ENCODE measurements at places on chromosomes 6 and 20. TPM values are rescaled to one million over a fixed set of nuclear protein-coding genes. Genes with fewer than 3 reads are reported as not detected.
A peak's percentile ranks its signal among the peaks of the same experiment; 100 is the strongest.

DNA sequence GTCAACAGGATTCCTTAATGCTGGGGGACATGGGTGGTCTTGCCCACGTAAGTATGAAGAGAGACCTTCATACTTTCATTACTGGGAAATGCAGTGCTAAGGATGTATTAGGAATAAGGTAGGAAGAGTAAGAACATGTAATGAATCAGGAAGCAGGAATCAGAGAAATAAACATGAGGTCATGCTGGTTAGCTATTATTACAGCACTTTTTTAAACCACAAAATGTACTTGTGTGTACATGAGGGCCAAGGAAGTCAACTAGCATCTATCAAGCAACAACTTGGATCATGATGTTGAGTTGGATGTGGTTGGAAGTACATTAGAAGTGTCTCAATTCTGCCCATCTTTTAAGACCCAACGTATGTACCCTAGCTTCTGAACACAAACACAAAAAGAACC lies 63.5 kb upstream of the E2F3 start:
- no peak for DNase-seq

- no peak for DNase-seq
Measured at GRCh38 chr20:4886771-4887527, 114.4 kb downstream of the SLC23A2 start.

Gene OGFR
- 33.7 TPM for polyA plus RNA-seq

DNA sequence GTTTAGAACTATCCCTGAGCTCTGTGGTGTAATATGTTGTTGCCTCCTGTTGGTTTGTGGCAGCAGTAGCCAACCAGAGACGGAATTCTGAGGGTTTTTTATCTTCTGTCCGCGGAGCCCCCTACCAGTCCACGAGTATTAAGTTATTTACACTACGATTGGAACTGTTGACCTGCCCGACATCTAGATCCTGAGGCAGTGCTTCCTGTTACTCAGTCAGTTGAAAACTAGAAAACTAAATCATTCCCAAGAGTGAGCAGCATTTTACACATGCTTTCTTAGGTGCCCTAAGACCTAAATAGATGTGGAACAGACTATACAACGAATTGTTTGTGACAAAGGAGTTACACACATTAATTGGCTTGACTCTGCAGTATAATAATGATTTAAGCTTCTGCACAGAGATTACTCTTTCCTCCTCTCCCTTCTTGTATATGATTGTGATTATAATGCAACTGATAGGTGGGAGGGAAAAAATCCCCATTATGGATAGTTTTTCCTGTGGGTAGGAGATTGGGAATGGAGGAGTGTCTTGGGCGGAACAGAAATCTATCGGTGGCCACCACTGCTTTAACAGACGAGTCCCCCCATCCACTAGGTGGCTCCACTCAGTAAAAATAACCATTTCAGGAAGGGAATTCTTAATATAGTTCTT lies 1.7 kb downstream of the LOC128125822 start:
- peak; percentile 69 for DNase-seq

Gene MMP24
- 10.7 TPM for polyA plus RNA-seq

- no peak for DNase-seq
Measured at GRCh38 chr6:139278190-139278589, 13.6 kb downstream of the TXLNB start.

DNA sequence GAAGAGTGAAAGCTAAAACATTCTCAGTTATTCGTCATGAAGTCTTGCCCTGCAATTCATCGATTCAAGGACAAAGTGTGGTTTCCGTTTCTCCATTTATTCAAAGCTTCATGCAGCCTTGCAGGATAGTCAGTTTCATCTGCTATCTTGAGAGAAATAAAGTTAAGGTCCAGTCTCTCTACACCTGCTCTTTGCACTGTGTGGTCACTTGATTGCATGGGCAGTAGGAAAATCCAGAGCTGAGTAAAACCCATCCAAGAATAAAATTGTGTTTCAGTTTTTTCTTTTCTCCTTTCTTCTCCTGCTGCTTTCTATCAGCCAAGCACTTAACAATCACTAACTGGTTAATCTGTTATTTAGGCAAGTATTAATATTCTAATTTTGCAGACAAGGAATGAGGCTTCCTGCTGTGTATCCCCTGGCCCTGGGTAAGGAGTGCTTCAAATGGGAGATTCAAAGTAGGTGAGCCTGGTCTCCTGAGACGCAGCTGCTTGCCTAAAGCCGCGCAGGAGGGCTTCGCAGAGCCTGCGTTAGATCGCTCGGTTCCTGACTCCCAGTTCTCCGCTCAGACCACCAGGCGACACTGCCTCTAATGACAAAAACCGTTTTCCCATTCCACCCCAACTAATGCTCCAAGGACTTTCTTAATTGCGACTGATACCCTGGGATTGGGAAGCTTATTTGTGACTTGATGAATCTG lies 808.3 kb downstream of the TFAP2A start:
- no peak for DNase-seq

DNA sequence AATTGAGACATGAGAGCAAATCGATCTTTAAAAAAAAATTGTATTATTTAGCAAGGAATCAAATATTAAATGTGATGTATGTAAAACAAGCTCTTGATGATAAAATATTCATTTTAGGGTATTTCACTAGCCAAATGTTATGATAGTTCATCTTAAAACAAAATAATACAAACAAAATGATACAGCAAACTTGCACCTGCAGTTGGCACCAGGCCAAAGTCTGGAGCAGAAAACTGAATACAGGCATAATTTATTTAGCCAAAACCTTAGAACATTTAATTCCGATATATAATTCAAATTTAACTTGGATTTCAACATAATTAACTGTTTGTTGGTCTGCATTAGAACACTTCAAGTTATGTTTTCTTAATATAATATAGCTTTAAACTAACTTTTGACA lies 60.9 kb downstream of the EPHA7 start:
- DNase-seq = no peak

Gene CRISP2
- polyA plus RNA-seq = 1.5 TPM

Gene TINAG
- polyA plus RNA-seq = 73.0 TPM

Gene XKR7
- polyA plus RNA-seq = not detected

- no peak for DNase-seq
Measured at GRCh38 chr6:45470131-45470738, 92.5 kb upstream of the SUPT3H start.

Gene SLC22A7
- polyA plus RNA-seq = 34.8 TPM

DNA sequence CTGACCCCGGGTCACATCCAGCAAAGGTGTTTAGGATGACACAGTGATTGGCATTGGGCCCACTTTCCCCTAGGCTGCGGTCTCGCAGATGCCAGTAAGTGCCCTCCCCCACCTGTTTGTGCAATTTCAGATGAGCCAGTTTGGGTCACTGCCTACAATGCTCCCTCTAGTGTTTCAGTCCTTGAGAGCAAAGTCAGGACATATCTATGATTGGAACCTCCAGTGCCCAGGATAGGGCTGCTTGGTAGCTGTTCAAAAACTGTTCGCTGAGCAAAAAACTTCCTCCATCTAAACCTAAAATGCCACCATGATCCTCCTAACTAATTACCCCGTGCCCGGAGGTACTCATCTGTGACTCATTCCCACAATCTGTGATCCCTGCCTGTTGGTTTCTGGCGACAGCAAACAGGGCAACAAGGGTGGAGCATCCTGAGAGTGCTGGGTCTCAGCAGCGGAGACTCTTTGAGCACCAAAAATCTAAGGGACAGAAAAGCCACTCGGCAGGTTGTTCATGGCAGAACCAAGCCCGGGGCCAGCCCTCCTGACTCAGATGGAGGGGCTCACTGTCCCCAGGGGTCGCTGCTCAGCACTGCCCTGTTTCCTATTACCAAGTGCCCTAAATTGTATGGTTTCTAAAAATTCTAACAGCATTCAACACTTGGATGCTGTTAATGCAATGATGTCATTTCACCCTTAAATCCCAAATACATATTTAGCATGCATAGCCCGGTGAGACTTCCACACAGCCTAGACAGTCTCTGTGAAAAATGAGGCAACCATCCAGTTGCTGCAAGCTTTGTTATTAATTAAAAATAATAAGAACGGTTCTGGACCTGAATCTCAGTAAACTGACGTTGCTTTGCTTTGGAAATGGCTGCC lies 5.0 kb downstream of the VSX1 start:
- no peak for DNase-seq

DNA sequence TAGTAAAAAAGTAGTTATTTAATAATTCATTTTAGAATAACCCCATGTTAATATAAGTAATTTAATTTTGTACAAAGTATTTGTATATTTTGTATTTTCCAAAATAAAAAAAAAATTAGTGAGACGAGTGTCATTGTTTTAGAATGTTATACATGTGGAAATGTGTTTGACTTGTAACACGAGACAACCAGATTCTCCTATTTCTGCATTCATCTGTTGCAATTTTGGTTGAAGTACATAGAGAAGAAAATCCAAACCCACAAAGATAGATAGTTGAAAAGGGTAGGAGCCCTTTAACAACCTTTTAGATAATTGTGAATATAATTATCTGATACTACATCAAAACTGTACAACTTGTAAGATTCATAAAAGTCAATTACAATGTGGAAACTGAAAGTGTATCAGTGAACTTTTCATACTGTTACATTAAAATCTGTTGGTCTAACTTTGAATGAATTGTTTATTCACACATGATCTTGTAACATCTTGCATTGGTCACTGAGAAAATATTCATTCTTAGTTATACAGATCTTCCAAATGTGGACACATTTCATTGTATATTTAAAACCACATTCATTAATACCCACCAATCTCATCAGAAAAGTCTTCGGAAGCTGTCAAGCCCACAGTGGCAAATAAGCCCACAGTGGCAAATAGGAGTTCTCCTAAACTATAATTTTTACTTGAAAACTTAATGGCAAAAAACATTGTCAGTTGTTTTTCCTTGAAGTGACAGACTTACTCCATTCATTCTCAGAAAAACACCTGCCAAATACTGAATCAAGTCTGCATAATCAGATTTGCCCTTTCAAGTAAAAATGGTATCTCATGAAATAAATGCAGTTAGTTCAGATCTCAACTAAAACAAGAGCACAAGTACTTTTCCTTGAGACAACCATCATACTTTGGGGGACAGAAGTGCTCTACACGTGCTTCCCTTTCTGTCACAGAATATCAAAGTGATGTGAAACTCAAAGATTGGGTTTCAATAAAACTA lies 52.8 kb downstream of the FKBP5 start:
- no peak for DNase-seq

DNA sequence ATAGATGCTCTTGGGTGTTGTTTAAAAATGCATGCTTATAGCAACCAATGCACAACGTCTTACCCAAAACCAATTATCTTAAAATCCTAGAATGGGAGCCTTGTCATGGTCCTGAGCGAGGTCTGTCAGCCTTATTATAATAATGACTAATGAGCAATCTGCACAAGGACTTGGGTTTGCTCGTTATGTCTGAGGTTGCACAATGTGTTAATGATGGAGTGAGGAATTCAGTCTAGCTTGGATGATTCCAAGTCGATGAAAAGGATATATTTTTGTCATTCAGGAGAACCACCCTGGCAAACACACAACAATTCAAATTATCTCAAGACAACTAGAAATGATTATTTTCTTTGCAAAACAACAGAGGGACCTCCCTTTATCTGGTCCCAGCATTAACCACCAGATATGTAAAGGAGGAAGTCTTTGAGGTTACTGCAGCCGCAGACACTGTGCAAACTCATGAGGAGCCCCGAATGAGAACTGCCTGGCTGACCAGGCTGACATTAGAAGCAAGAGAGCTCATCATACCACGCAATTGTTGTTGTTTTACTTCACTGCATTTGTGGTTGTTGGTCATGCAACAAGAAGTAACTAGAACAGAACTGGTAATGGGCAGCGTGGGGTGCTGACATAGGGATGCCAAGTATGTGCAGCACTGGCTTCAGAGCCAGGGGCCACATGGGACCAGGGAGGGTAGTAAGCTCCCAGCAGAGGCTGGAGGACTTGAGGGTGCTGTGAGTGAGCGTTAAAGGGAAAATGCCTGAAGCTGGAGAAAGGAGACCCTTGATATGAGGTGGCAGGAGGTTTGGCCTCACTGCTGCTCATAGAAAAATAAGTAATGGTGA lies 488.3 kb downstream of the CDH26 start:
- DNase-seq = no peak

- no peak for DNase-seq
Measured at GRCh38 chr20:19254956-19255355, 42.5 kb downstream of the SLC24A3 start.

- no peak for DNase-seq
Measured at GRCh38 chr6:79909517-79909916, 37.8 kb downstream of the ELOVL4 start.

DNA sequence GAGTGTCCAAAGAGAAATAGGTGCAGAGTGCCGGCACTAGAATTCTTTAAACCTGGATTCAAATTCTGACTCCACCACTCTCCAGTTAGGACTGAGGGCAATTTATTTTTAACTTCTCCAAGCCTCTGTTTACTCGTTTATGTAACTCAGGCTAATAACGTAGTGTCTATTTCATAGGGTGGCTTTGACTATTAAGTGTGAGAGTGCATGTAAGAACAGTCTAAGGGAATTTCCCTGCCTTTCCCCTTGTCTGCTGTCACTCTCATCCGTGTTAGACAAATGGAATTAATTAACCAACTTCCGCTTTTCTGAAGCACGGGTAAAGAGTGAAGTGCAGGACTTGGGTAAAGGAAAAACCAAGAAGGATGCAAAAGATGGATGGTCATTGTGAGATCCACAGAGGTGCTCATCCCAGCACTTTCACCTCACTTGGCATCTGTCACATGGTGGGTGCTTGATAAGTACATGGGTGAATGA lies 4.1 kb upstream of the ZKSCAN8 start:
- DNase-seq = no peak

Gene LGSN
- polyA plus RNA-seq = 0.26 TPM

GRCh38 chr6:25628471-25629197 lies 23.4 kb upstream of the SCGN start:
- no peak for DNase-seq

Gene HLA-DRB5
- 59.9 TPM for polyA plus RNA-seq

Gene F13A1
- 28.9 TPM for polyA plus RNA-seq

DNA sequence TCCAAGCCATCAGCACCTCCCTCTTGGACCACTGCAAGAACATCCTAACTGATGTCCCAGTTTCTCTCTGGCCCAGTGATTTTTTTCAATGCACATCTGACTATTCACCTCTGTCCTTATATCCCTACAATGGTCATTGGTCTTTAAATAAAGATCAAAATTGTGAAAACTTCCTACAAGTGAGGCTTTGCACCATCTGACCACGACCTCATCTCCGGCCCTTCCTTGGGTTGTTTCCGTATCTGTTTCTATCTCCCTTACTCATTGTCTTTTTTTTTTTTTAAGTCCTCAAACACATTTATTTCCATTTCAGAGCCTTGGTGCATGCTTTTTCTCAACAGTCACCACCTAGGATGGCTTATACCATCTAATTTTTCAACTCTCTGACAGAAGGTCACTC lies 88.1 kb downstream of the IPCEF1 start:
- DNase-seq = no peak

GRCh38 chr20:59777331-59777725 lies 156.1 kb downstream of the SYCP2 start:
- DNase-seq = no peak

Gene PCNA
- polyA plus RNA-seq = 48.2 TPM

Data from kidney (tissue), 22 donors.